Stimulated activated CD4-positive, alpha-beta T cell treated with anti-CD3 and anti-CD28 coated beads, Interleukin-1b, Interleukin-23, amount 100 ng/mL, for 4 hours (primary cell): ENCODE measurements at places on chromosomes 11 and 22.

GRCh38 chr22:19854778-19855503, at the start of the genes GNB1L and RTL10:
Gene GNB1L, minus strand, starts transcription at chr22:19854874. Its CDS starts 33,519 bp downstream, at chr22:19821355.
Gene RTL10, minus strand, starts transcription at chr22:19854874. Its CDS starts 2,613 bp downstream, at chr22:19852261.
- DNase-seq, result peak; percentile 97

DNA sequence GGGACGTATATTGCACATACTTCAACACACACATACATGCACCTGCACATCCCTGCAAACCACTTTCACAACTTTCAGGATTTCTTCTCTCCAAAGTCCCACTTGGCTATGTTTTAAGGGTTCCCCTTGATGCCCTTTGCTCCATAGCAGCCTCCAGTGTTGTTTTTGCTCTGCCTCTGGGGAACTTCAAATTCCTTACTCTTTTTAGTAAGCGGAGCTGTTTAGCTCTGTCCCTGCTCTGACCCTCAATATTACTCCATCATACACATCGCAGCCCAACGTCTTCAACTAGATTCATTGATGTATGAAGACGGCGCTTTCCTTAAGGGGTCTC, 18.3 kb downstream of the PRR5L start:
- DNase-seq, result no peak

DNA sequence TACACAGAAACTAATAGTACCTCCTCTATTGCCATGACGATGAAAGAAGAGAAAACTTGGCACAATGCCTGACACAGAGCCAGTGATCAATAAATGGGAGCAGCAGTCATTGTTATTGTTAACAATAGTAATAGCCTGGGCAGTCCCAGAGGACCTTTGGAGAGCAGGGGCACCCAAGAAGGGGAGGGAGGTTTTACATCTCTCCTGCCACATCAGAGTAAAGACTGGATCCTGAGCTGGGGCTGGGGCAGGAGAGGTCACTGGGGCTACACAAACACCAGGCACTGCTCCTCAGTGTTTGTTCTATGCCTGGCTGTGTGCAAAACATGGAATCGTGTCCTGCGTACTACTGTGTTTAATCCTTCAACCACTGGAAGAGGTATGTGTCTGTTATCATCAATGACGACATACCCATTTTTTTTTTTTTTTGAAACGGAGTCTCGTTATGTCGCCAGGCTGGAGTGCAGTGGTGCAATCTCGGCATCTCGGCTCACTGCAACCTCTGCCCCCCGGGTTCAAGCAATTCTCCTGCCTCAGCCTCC, 25.0 kb upstream of the CREB3L1 start:
- DNase-seq, result no peak

GRCh38 chr22:29256606-29257325, 11.0 kb downstream of the RHBDD3 start:
- no peak for DNase-seq

GRCh38 chr22:42799061-42799460, 58.0 kb downstream of the ARFGAP3 start:
- DNase-seq, result no peak

- no peak for DNase-seq
Measured at GRCh38 chr11:117836077-117836960, 11.8 kb upstream of the FXYD2 start.

GRCh38 chr11:34033399-34033798, 18.1 kb upstream of the CAPRIN1 start:
- DNase-seq, result no peak

DNA sequence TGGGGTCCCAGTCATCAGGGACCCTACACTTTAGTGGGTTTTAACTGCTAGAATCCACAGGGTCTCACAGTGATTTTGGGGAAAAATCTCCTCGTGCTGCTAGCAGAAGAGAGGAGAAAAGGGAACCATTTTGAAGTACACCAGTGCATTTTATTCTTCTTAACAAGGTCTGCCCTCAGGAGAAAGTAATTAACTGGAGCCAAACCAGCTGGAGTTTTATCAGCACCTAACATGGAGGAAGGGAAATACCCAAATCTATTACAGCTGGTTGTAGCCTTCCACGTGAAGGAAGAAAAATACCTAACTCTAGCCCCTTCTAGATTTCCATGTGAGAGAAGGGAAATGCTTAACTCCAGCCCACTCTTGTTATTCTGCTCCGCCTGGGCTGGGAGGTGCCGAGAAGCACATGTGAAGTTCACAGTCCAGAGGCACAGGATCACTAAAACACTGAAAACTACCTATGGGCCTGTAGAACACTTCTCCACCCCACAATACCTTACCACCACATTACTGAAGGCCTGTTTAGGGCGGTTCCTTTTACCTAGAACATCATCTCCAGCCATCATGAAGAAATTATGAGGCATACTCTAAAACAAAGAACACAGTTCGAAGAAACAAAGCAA, 31.3 kb upstream of the TEAD1 start:
- DNase-seq, result no peak

DNA sequence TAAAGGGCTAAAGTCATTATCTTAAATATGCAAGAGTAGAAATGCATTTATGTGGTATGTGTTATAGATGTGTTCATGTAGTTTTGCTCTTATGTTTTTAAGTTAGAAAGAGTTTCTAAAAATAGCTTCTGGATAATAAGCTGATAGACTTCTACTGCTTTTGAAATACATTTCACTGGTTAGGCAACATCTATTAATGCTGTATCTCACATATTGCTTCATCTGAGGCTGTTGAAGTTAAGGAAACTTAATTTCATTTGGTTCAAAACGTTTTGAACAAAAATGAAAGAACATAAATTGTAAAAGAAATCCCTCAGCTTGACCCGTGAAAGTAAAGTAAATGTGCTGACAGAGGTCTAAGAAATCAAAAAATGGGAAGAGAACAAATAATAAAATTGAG, 164.0 kb upstream of the CTSC start:
- no peak for DNase-seq

DNA sequence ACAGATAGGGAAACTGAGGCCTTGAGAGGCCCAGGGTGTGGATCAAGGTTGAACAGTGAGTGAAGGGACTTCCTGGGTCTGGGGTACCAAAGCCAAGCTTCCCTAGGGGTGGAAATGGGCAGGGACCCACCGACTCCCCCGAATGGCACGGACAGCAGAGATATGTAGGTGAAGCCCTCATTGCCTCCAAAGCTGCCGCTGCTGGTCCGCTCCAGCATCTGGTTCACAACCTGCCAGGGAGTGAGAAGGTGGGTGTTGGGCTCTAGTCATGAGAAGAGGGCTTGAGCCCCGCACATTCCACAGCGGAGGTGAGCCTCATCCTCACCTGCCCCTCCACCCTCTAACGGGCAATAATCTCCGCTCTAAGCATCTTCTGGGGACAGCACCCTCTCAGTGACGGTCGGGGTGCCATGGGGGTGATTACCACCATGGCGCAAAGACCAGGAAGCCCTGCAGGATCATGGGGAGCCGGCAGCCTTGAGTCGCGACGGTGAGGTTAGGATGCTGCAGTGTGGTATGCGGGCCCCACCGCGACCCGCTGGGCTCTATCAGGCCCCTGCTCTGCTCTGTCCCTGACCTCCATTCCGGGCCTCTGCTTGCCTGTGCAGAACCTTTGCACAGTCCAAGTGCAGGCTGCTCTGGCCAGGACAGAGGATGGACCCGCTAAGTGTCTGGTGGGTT, 10.8 kb downstream of the ALDH3B2 start:
- no peak for DNase-seq

GRCh38 chr11:86578727-86579405, 93.5 kb downstream of the ME3 start:
- DNase-seq, result no peak

GRCh38 chr11:12962306-12962705, 46.8 kb upstream of the RASSF10 start:
- DNase-seq, result no peak

DNA sequence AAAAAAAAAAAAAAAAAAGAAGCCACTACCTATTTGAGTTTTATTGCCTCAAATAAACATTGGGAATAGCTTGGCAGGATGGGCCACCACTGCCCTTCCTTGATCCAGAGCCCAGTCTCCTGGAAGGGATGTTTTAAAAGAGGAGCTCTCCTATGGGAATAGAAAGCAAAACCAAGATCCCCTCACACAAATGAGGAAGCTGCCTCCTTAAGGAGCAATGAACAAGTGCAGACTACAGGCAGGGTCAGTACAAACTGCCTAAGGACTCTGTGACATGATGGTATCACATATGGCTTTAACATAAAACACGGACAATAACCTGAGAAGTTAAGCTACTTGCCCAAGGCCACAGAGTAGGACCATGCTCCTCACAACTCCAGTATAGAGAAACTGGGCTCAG, 120.8 kb downstream of the NAT10 start:
- DNase-seq, result no peak

DNA sequence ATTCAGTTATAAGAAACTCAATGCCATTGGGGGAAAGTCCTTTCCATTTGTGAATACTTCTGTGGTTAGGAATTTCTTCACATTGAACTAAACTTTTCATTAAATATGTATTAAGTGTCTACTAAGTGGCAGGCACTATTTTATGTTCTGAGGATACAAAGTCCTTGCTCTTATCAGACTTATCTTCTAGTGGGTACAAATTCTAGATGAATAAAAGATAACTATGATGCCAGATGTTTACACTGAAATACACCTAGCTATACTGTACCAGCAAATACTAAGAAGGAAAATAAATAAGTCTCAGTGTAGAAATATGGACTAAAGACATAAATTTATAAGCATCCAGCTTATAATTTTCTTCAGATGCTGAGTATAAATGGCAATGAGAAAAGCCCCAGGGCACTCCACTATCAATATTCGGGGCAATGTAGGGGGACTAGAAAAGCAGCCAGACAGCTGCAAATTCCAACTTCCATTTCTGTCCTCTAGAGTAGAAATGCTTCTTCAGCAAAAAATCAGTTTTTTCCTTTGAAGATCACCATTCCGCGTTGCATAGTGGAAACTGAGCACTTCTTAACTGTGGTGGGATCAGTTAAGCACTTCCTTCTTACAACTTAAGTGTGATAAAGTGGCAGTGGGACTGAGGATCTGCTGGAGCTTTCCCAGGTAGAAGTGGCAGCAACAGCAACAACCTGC, 11.8 kb upstream of the BIRC3 start:
- DNase-seq, result no peak
